Activated CD4-positive, alpha-beta T cell treated with anti-CD3 and anti-CD28 coated beads, Interleukin-2, amount 50 U/mL, for 24 hours (primary cell): ENCODE measurements at places on chromosomes 3 and 15.

GRCh38 chr15:78307976-78308375, 8.6 kb upstream of the SKIC8 start:
- no peak for DNase-seq

DNA sequence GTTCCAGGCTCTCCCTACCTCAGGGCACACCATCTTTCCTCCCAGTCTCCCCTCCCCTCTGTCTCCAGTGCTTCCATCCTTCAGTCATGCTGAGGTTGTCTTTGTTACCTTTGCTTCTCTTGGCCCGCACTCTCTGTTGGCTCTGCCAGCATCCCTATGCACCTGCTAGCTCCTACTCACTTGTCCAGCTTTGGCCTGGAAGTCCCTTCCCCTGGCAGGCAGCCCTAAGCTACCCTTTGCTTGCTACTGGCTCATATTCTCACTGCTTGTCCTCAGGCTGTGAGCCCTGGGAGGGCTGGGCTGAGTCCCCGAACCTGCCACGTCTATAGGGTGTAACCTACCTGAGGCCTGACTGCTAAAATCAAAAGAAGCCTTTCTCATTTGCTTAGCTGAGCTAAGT, 122.7 kb downstream of the PGPEP1L start:
- DNase-seq = no peak

- no peak for DNase-seq
Measured at GRCh38 chr15:68265081-68265480, 12.5 kb upstream of the FEM1B start.

DNA sequence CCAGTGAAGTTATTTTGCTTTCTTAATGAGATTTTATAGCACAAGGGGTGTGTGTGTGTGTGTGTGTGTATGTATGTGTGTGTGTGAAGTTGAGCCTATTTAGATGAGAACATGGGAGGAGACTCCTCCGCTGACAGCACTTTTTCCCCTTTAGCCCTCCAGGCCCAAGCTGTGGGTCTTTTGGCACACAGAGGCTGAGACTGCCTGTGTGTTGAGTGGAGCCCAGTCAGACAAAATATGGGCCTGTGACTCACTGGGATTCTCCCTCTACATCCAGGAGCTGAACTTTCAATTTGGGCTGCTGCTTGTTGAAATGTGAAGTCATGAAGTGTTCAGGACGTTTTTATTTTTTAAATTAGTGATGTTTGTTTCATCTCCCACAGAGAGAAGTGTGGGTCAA, 108.0 kb downstream of the MFSD1 start:
- DNase-seq = no peak

DNA sequence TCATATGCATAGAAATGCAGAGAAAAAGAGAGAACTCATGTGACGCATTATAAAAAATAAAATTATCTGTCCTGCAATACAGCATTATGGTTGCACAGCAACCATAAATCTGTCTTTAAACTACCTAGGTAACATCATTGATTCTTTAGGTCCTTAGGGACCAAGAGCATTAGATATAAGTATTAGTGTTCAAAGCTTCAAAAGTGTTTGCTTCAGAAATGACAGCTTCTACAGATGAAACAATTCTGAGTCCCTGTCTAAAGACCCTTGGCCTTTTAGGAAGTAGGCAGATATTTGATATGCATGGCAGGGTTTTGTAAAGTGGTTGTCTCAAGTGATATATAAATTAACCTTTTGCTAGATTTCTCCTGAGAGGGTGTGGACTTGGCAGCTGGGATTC, 454.2 kb downstream of the GBE1 start:
- DNase-seq = no peak

DNA sequence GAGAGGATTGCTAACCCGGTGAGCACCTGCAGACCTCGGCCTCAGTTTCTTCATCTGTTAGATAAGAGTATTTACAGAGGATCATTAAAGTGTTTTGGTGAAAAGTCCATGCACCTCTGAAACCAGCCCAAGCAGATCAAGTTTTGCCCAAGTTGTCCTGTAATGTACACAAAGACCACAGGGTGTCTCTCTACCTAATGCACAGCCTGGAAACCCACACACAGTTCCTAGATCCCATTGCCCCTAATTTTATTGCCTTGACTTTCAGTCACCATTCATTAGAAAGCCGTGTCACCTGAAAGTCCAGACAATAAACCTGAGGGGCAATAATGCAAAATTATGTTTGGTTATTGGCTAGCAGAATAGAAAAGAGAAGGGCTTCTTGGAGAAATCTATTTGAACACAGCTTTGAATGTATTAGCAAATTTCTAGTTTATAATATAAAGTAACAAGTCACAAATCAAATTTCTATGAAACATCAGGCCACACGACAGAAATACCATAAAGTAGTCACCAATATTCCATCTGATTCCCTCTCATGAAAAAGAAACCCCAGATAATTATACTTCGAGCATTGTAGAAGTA, 161.3 kb upstream of the SLC2A2 start:
- no peak for DNase-seq

GRCh38 chr3:71102111-71102983, 481.2 kb downstream of the FOXP1 start:
- no peak for DNase-seq

DNA sequence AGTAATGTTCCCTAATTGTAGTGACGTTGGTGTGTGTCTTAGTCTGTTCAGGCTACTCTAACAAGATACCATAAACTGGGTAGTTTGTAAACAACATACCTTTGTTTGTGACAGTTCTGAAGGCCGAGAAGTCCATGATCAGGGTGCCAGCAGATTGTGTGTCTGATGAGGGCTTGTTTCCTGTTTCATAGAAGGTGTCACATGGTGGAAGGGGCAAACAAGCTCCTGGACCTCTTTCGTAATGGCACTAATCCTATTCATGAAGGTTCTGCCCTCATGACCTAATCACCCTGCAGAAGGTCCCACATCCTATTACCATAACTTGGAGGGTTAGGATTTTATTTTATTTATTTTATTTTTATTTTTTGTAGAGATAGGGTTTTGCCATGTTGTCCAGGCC, 11.1 kb downstream of the ATXN7 start:
- DNase-seq = no peak
